CD8-positive, alpha-beta memory T cell (primary cell): ENCODE measurements at places on chromosomes 12 and 14. TPM values are rescaled to one million over a fixed set of nuclear protein-coding genes. Genes with fewer than 3 reads are reported as not detected.

The SELPLG gene
- polyA plus RNA-seq: 760 TPM

The CALM1 gene
- polyA plus RNA-seq: 3,107 TPM

The ADGRD1 gene
- not detected for polyA plus RNA-seq

The ZFHX2 gene
- polyA plus RNA-seq: not detected

The KRT8 gene
- polyA plus RNA-seq: 1.0 TPM

The KRT74 gene
- polyA plus RNA-seq: not detected

The PXMP2 gene
- polyA plus RNA-seq: 14.5 TPM

The RCOR1 gene
- 1.1 TPM for polyA plus RNA-seq

The APOLD1 gene
- polyA plus RNA-seq: 0.68 TPM

The PLBD1 gene
- polyA plus RNA-seq: not detected

The ACSS3 gene
- not detected for polyA plus RNA-seq

The RNASE2 gene
- polyA plus RNA-seq: not detected

The TMEM119 gene
- 0.66 TPM for polyA plus RNA-seq

The NGB gene
- not detected for polyA plus RNA-seq

The INSM2 gene
- not detected for polyA plus RNA-seq

The SLC25A21 gene
- polyA plus RNA-seq: not detected

The GNB3 gene
- not detected for polyA plus RNA-seq

The IAPP gene
- polyA plus RNA-seq: not detected

The CCDC184 gene
- polyA plus RNA-seq: 0.91 TPM

The GCN1 gene
- 30.0 TPM for polyA plus RNA-seq

The KRT81 gene
- not detected for polyA plus RNA-seq

The CPM gene
- 0.26 TPM for polyA plus RNA-seq

The PPFIBP1 gene
- polyA plus RNA-seq: 1.2 TPM

The AVPR1A gene
- not detected for polyA plus RNA-seq

The SLC6A13 gene
- not detected for polyA plus RNA-seq
